NCI-H446 treated with DMSO at 0.1 percent for 48 hours (cell line): ENCODE measurements at places on chromosomes 2 and 18.

DNA sequence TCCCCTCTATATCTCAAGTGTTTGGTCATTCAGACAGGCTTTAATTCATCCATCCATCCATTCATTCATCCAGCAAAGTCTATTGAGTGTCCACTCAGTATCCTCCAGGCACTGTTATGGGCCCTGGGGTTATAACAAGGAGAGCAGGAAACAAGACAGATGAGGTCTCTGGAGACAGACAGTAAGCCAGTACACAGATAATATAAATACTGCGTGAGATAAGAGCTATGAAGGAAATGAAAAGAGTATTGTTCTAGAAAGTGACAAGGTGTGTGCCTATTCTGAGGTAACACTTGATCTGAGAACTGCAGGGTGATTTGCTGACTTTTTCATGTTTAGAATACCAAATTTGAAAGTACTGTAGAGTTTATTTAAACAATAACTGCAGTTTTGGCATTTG lies 98.3 kb downstream of the OSBPL6 start:
- DNase-seq, result no peak

- DNase-seq, result no peak
Measured at GRCh38 chr18:42404151-42404550, 449.1 kb downstream of the PIK3C3 start.

DNA sequence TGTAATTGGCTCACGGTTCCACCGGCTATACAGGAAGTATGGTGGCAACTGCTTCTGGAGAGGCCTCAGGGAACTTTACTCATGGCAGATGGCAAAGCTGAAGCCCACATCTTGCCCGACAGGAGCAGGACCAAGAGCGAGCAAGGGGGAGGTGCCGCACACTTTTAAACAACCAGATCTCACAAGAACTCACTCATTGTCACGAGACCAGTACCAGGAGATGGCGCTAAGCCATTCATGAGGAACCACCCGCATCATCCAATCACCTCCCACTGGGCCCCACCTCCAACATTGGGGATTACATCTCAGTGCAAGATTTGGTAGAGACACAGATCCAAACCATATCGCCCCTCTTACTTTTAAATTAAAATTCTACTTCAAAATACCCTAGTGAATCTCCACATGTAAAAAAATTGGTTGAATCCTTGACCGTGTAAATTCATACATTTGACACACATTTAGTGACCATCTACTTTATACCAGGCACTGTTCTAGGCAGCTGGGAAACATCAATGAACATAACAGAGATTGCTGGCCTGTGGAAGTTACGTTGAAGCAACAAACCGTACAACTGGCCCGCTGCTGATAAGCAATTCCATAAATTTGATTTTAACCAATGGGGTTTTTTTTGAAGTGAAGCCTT lies 87.6 kb downstream of the ALPK2 start:
- DNase-seq, result no peak

- DNase-seq, result no peak
Measured at GRCh38 chr2:120511536-120511935, 165.6 kb downstream of the INHBB start.

GRCh38 chr2:130303169-130303568 lies 39.5 kb upstream of the IMP4 start:
- no peak for DNase-seq

- no peak for DNase-seq
Measured at GRCh38 chr2:8885449-8886201, 48.2 kb upstream of the KIDINS220 start.

- DNase-seq, result no peak
Measured at GRCh38 chr2:10500601-10501361, 52.7 kb upstream of the ODC1 start.

DNA sequence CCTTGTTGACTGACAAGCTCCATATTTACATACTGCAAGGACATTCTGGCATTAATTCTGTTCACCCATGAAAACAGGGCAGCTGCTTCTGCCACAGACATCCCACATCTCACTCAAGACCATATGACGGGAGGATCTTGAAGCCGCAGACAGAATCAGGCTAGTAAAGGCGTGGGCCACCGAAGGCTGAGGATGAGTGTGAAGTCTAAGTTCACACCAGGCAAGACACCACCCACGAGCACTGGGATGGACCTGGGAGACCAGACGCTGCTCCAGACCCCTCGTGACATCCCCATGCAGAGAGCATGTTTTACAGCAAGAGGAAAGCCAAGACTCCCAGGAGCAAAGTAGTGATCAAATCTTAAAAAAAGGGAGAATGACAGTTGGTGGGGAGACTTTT lies 3.2 kb downstream of the FHL2 start:
- no peak for DNase-seq

GRCh38 chr2:119849838-119850565 lies 90.3 kb downstream of the PTPN4 start:
- DNase-seq, result no peak

DNA sequence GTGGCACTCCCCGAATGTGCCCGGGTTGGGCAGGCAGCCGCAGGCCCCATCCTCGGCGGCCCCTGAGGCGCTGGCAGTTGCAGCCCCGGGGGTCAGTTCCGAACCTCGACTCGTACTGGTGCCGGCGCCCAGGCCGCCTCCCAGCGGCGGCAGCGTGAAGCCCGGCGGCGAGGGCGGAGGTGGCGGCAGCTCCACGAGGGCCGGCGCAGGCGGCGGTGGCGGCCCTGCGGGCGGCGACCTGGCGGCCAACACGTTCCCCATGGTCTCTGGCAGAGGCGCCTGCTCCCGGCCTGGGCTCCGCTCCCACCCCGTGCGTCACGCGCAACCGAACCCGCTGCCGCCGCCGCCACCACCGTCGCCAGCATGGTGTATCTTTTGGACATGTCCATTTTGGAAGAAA lies 196.3 kb downstream of the CCDC74A start:
- DNase-seq, result no peak

DNA sequence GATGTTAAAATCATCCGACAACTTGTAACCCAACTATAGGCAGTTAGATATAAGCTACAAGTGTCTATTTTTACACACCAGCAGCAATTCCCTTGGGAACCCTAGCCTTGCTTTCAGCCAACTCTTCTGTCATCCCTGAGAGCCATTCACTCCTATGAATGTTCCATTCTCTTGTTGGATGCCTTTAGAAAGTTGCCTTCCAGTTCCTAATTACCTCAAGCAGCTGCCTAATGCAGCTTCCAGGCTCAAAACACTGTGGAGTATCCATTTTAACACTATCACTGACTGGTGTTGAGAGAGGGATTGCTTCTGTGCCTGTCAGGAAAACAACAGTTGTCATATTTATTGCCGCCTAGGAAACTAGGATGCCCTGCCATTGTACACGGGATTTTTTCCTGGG lies 402.0 kb upstream of the ACVR2A start:
- peak; percentile 27 for DNase-seq

GRCh38 chr2:17322461-17322860 lies 195.8 kb downstream of the RAD51AP2 start:
- no peak for DNase-seq

DNA sequence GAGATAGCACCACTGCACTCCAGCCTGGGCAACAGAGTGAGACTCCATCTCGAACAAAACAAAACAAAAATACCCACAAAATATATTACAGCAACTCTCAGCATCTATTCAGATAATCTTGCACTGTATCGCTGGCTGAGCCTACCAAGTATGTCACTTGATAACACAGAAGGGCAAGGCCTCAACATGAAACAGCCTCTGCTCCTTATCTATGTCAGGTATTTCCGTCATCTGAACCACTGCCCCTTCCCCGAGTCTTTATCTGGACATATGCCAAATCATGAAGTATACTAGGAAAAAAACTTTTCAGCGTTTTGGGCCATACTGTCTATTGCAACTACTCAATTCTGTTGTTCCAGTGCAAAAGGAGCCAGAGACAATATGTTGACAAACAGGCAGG lies 17.7 kb downstream of the PDIA6 start:
- DNase-seq, result no peak

DNA sequence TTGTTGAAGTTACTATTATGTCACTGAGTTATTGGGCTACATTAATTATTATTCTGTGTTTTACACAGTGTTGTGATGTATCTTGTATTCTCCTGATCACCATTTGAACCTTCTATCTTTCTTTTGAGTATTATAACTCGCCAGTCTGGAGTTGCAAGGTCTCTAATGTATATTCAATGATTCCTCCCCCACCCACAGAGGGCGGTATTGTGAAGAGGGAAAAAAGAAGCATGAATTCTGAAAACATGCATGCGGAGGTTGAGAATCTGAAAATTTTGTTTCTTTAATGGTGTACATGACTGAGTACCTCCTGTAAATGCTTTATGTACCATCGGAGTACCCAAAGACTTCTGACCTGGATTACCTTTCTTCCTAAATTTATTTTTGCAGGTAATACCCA lies 266.6 kb downstream of the NR4A2 start:
- DNase-seq, result no peak

DNA sequence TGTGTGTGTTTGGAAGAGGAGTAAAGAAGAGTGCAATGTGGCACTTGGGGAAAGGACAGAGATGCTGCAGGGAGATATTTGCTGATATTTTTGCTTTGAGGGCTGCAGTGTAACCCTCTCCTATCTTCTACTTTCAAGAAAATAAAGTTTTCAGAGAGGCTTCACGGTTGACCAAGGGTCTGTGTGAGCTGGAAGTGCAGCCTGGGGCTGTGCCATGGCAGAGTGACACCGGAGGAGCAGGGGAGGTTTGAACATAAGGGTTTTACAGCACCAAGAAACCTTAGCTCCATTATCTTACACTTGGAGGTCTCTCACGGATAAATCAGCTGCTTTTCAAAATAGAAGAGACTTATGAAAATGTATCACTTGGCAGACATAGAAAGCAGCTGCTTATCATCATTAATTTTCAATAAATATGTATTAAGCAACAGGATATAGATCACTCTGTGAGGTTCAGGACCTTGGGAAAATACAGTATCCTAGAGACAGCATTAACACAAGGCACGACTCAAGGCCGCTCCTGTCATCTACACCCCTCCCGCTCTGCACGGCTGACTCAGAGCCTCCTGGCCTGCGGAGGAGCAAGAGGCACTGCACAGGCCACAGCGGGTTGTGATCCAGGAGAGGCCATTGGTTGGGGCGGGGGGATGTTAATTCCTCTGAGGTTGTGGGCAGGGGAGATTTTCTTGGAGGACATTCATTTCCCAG lies 127.8 kb downstream of the COPS8 start:
- DNase-seq, result no peak

- DNase-seq, result no peak
Measured at GRCh38 chr2:177306550-177306949, 42.0 kb upstream of the NFE2L2 start.

DNA sequence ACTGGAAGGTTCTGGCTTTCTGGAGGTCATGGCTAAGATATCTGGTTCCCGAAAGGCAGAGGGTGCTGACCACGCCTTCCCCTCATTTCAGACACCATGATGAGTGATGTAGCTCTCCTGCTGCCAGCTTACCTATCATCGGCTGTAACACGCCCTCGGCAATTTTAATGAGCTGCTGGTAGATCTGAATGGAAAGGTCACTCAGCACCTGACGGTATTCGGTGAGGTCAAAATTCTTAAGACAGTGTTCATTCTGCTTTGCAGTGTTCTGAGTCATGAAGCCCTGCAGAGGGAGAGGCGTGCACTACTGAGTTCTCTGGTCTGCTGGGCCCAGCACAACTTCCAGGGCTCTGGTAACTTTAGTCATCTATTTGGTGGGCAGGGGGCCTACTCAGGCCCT lies 25.7 kb upstream of the ACAA2 start:
- DNase-seq, result no peak

DNA sequence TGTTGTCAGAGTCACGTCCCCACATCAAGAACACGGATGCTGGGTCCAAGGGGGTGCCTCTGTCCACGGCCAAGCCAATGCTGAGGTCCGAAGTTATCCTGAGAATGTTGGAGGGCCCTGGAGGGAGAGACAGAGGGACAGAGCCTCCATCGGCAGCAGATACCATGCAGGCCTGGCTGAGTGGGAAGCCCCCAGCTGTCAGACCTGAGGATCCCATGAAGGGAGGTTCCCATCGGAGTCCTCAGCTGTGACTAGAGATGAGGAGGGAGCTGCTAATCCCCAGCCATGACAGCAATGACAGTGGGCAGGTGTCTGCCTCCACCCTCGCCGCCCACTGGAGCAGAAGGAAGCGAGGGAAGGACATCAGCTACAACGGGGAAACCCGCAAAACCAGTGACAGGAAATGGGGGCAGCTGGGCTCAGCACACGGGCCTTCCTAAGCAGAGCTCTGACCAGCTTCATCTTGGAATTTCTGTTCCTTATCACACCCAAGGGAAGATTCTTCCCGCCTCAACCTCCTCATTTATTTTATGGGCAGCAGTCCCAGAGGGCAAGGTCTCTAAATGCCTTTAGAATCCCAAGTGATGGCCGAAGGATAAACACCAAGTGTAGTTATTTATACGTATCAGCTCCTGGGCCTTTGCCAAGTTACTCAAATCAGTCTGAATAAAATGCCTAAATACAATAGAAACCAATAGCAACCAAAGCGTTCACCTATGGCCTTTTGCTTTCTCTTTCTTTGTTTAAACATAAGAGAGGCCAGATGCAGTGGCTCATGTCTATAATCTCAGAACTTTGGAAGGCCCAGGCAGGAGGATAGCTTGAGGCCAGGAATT lies 32.2 kb downstream of the FAM178B start:
- no peak for DNase-seq

DNA sequence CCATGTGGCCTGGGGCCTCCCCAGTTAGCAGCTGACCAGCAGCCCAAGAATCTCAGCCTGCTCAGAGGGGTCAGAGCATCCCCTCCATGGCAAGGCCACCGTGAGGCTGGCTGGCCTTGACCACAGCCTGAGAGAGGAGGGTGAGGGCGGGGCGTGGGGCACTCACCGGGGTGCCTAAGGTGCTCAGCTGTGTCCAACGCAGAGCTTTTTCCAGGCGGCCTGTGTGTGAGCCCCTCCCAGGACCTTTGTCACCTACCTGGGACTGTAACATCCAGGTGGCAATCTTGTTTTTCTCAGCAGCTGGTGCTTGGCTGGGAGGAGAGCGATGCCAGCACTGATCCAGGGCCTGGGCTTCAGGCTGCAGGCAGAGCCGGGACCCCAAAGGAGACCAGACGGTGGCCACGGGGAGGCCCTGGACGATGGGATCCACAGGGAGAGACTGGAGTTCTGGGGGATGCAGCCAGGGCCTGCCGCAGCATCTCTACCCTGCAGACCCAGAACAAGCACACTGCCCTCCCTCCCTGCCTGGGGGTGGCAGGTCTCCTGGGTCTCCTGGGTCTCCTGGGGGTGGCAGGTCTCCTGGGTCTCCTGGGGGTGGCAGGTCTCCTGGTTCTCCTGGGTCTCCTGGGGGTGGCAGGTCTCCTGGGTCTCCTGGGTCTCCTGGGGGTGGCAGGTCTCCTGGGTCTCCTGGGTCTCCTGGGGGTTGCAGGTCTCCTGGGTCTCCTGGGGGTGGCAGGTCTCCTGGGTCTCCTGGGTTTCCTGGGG lies 12.3 kb downstream of the SNED1 start:
- no peak for DNase-seq

DNA sequence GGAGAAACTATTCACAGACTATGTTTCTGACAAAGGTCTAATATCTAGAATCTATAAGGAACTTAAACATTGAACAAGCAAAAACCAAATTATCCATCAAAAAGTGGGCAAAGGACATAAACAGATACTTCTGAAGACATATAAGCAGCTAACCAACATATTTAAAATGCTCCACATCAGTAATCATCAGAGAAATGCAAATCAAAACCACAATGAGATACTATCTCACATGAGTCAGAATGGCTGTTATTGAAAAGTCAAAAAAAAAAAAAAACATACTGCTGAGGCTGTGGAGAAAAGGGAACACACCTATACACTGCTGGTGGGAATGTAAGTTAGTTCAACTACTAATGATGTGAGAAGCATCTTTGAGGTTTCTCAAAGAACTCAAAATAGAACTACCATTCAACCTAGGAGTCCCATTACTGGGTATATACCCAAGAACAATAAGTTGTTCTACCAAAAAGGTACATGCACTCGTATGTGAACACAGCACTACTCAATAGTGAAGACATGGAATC lies 220.4 kb upstream of the TFPI start:
- no peak for DNase-seq

GRCh38 chr18:7778181-7778580 lies 211.1 kb downstream of the PTPRM start:
- DNase-seq, result no peak
